ENCODE measurements at places on chromosomes 5 and 9.

DNA sequence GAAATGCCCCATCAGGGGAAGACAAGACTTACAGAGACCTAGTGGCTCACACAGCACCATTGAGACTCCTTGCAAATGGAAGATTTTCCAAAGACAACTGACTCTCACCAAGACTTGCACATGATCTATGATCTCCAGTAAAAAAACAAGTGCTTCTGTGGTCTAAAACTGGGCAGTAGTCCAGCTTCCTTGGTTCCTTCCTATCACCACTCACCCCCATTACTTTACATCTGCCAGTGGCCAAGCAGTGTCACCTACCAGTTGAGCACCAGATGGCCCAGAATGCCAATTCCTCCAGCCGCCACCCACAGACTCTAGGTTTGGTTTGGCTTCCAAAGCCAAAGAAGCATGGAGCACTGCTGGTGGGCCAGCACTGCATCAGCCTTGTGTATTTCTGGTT, 47.7 kb downstream of the SH3TC2 start:
- DNase-seq: no peak

DNA sequence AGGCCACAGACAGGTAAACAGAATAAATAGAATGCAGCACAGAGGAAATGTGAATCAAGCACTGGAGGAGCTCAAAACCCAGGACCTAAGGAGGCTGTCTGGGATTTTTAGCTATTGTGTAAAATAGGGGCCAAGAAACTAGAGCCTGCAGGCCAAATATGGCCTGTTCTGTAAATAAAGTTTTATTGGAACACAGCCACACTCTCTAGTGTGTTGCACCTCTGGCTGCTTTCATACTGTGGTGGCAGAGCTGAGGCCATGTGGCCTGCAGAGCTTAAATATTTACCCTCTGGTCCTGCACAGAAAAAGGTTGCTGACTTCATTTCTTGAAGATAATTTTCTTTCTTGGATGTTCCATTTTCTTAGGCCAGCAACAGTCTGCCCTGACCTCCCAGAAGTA, 136.4 kb downstream of the WDR41 start:
- DNase-seq: no peak

DNA sequence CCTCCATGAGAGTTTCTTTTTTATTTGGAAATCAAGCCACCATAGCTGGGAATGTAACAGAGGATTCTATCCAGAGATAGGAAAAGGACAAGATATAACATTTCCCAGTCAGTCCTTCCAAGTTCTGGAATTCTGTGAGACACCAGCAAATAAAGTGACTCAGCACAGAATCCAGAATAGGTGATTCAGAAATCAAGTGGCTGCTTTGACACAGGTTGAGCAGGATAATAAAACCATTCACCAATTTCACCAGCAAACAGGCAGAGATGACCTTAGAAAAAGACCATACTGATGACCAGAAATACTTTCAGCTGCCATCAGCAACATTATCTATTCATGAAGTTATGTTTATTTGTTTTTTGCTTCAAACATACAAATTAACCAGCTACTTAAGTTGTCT, 491.5 kb upstream of the TUSC1 start:
- no peak for DNase-seq

DNA sequence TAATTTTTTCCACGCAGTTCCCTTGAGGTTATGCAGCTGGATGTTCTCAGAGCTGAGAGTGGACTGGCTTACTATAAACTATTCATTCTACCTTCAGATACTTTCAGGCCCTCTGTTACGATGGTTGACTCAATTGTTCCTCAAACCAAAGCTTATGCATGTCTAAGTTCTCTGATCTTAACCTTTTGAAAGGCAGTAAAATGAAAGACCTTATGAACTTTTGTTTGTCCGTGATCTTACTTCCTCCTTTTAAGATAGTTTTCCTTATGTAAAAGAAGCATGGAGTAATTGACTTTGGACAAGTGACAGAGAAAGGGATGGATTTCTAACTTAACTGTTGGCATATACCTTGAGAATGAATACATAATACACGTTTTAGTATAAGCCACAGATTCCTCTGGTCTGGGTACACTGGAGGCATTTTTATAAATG, 575.7 kb downstream of the PDE4D start:
- DNase-seq: no peak

DNA sequence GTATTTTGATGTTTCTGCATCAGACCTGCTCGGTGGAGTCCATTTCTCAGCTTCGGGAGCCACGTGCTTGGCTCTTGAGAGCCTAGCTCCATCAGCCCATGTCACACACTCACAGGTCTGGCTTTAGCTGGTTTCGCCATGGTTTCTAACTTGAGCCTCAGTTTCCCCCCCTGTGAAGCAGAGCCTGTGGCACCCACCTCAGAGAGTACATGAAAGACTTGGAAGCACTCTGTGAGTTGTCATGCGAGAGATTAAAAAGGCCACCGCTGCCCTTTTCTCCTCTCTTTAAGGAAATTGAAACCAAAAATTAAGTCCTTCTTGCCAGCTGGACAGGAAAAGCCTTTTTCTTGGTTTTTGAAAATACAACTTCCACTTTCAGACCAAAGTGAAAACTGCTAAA, 8.8 kb downstream of the TENT4A start:
- no peak for DNase-seq

- DNase-seq: no peak
Measured at GRCh38 chr5:170740551-170741205, 42.8 kb upstream of the GABRP start.

DNA sequence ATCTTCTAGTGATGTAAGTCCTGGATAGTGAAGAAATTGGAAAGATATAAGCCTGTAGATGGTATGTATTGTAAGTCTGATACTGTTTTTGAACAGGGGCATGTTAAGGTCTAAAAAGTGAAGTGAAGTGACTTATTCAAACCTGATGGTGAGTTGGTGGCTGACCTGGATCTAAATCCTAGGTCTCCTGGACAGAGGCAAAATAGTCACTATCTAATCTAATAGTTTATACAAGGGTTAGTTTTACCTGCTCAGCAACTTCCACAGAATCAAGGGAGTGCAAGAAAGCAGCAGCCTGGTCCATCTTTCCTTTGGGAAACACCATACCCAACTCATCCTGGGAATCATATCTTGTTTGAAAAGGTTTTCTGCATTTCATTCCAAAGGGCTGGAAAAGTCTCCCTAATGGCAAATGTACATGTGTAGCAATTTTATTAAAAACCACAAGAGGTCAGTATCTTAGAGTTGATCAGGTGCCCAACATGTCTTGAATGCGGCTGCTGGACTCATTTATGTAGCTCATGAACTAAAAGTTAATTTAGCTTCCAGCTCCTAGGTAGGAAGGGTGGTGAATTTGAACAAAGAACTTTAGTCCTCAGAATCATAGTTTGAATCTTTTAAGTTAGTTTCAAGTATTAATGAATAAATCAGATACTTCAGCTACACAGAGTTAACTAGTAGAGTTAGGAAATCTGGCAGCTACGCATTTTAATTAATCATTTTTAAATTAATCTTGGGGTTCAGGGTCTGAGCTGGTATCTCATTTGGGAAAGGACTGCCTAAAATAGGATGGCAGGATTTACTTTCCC, 26.0 kb downstream of the SKP2 start:
- DNase-seq: no peak

GRCh38 chr5:112951124-112951702, 25.4 kb upstream of the DCP2 start:
- DNase-seq: no peak

- no peak for DNase-seq
Measured at GRCh38 chr5:1651971-1652872, 128.5 kb upstream of the LPCAT1 start.

DNA sequence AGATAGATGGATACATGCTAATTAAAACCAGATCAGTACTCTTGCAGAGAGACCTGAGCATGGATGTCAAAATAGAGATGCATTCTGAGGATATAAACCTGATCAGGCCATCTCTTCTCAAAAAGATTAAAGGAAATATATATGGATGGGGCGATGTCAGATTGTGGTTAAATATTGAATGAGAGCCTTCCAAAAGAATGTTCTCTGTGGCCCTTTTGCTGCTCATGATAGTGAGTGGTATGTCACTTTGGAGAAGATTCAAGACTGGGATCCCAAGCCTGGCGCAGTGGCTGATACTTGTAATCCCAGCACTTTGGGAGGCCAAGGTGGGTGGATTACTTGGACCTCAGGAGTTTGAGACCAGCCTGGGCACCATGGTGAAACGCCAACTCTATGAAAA, 20.5 kb downstream of the ZNF131 start:
- no peak for DNase-seq

DNA sequence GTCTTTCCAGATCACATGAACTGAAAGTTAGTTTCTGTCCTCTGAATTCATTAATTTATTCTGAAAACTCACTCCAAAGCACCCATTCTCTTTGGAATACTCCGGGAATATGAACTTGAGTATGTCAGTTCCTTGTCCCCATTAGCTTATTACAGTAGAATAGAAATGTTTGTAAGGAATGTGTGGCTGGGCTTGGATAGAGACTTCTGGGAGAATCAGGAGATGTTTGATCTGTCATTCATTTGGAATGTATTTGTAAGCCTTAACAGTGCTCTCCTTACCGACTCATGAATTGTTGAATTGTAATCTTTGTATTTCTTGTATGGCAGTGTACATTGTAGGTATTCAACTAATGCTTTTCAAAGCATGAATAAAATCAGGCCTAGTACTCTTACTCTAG, 548.4 kb downstream of the LRRC70 start:
- DNase-seq: no peak

- DNase-seq: peak; percentile 59
Measured at GRCh38 chr9:123642291-123643278, 286.6 kb downstream of the CRB2 start.

GRCh38 chr9:137391411-137391754, 31.6 kb downstream of the EXD3 start:
- no peak for DNase-seq

DNA sequence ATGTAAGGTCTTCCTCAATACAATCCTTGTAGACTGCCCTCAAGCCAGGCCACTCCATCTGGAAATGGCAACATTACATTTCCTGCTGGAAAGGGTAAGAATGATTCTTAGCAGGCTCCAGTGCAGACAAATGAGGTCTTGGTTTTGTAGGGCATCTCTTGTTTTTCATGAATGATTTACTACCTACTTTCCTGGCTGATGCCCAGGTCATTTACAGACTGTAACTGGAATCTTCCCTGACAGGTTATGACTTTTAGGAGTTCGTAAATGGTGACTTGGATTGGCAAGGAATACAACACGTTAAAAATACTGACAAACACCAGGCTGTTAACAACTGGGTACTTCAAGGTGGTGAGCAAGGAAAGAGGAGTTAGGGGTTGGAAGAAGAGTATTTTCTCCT, 510.5 kb upstream of the TNC start:
- no peak for DNase-seq
